Chondrocyte (in vitro differentiated cells): ENCODE measurements at places on chromosomes 11 and 22.

DNA sequence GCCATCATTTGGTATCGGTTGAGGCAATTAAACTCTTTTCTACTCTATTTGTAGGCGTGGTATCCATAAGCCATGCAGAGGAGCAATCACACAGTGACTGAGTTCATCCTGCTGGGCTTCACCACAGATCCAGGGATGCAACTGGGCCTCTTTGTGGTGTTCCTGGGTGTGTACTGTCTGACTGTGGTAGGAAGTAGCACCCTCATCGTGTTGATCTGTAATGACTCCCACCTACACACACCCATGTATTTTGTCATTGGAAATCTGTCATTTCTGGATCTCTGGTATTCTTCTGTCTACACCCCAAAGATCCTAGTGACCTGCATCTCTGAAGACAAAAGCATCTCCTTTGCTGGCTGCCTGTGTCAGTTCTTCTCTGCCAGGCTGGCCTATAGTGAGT is 8.4 kb downstream of the OR9G4 start:
- DNase-seq: no peak

GRCh38 chr11:84044706-84045105 is 758.5 kb upstream of the CCDC90B start:
- DNase-seq: no peak

DNA sequence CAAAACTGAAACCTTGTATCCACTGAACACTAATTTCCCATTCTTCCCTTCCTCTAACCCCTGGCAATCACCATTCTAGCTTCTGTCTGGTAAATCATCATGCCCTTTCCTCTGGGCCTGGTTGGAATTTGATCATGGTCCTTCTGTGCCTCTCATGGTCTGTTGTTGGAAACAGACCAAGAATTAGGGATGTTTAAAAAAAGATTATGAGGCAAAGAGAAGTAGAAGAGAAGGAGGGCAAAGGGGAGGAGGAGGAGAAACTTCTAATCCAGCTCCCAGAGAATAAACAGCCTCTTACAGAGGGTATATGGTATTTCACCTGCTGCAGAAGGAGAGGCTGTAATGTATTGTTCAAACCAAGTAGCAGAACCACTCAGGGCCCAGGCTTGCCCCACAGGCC is 10.6 kb downstream of the BCO2 start:
- DNase-seq: no peak

DNA sequence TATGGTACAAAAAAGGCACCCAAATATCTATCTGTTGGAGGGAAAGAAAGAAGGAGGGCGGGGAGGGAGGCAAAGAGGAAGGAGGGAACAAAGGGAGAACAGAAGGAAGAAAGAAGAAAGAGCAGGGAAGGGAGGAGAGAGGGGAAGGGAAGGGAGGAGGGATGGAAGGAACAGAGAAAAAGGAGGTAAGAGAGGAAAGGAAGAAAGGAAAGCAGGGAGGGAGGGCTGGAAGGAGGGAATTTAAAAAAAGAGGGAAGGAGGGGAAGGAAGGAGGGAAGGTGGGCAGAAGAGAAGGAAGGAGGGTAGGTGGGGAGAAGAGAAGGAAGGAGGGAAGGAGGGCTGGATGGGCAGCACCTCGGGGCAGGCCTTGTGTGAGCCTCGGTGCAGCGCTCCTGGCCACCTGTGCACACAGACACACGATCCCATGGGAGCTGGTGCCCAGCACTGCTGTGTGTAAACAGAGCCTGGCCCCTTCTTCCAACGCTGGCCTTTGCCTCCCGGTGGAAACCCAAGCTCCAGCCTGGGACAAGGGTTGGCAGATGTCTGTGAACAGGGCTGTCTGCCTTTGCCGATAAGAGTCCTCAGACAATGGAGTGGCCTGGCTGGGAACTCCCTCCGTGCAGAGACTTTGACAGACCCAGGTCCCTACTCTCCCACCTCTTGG is 23.2 kb downstream of the SMIM38 start:
- peak; percentile 72 for DNase-seq

DNA sequence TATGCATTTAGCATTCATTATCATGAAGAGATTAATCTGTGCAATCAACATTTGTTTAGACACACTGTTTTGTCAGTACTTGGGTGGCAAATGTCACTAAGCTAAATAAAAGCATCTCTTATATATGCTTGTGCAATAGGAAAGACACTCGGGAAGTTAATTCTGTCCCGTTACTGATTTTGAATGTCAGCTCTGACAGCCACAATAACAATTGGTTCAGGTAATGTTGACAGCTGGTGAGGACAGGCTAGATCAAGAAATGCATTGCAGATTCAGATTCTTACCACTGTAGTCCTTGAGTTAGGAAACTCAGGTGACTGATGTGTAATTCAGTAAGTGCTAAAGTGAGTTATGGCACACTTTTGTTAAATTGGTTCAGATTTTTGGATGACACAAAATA is 523.8 kb upstream of the FAT3 start:
- DNase-seq: no peak

- DNase-seq: no peak
Observed at GRCh38 chr11:70292863-70293262, 22.4 kb downstream of the PPFIA1 start.

DNA sequence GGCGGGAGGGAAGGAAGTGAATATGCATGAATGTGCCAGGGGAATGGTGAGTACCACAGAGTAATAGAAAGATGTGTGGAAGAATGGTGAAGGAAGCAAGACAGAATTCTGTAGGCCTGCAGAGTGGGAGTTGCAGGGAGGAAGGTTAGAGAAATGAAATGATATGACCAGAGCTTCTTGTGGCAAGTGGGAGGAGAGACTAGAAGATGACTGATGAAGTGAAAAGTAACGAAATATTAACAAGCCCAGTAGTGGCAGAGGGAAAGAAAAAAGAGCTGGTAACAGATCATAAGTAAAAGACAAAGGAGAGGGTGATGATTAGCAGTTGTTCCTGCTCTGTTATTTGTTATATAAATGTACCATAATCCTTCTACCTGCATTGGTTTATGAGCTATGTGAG is 1.0 kb upstream of the ALKBH8 start:
- no peak for DNase-seq

- DNase-seq: no peak
Observed at GRCh38 chr22:50072714-50073538, 12.3 kb downstream of the MLC1 start.

- no peak for DNase-seq
Observed at GRCh38 chr11:72955466-72955865, 141.3 kb downstream of the ATG16L2 start.

- DNase-seq: no peak
Observed at GRCh38 chr11:61828379-61828628, 204 bp downstream of the FADS2 start.

DNA sequence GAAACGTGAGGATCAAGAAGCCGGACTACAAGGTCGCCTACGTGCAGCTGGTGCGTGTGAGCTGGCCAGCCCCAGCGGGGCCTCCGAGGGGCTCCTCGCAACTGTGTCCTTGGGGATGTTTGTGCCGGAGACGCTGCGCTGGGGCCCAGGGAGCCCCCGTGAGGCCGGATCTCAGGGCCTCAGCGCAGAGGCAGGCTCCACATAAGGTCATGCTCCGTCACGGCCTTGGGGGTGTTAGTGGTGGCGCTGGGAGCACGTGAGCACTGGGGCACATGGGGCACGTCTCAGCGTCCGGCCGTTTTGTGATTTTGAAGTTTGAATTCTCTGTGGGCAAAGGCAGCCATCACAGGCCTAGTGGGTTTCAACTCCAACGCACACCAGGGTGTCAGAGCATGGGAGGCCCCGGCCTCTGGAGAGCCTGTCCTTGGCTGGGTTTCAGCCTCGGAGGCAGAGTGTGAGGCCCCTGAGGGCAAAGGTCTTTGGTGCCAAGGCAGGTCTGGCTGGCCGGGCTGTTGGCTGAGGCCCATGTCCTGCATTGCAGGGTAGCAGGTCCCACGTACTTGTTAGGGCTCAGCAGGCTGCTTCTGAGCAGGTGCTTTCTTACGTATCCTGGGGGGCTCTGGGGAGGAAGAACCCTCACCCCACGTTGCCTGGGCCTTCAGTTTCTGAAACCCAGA is 5.8 kb downstream of the MRPL23 start:
- DNase-seq: no peak

GRCh38 chr22:37697538-37697835 is 639 bp downstream of the TRIOBP start:
- no peak for DNase-seq

GRCh38 chr11:131350872-131351271 is 19.5 kb upstream of the NTM start:
- no peak for DNase-seq

DNA sequence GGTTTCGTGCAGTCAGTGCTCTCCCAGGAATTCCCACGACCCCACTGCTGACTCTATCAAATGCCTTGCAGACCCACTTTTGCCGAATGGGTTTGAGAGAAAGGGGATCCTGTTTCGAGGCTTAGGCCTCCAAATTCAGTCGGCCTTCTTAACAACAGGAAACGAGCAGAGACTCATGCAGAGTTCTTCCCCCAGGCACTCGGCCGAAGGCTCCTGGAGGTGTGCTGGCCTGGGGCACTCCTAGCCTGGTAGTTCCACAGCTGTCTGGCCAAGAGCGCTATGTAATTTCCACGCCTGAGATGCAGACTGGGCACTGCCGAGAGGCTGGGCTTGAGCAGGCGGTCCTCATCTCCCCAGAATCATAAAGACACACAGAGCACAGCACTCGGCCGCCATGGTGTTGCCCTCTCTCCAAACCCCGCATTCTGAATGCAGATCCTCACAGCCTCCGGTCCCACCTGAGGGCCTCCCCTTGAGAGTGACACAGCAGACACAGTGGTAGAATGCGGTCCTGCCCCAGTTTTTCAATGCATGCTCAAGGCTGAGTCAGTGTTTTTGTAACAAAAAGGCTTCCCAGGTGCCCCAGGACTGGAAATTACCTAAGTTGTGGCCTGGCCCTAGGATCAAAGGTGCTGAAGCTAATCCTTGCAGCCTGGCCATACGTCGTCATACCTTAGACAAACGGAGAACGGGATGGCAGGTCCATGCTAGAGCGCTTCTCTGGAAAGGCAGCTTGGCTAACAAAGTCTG is 30.2 kb upstream of the BID start:
- no peak for DNase-seq
